Eye (tissue), 1 donor: ENCODE measurements at places on chromosomes 11 and 22.

DNA sequence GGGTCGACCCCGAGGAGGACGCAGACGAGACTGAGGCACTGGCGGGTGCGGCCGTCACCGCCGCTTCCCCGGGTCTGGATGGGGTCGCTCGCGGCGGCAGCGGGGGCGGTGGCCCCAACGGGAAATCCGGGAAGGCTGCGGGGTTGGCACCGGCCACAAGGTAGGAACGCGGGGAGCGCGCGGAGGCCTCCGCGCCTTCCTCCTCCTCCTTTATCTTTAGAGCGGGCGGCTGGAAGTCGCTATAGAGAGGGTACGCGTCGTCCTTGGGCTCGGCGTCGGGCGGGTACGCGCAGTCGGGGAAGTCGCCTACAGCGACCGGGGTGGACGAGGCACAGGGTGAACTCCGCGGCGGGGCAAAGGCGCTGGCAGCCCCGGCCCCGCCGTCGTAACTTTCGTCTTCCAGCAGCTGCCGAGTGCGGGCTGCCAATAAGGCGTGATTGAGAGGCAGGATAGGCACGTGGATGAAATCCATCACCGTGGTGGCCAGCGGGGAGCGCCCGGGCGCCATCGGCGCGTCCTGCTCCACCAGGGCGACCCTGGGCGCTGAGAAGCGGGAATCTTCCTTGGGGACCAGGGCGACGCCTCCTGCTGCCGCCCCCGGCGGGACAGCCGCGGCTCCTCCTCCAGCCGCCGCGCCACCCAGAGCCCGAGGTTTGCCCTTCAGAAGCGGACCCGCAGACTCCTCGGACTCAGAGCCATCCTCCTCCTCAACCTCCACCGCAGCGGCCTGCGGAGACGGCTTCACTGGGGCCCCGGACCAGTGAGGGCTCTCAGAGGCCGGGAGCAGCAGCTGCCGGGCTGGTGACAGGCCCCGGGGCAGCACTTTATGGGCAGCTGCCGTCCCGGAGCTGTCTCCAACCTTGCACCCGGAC lies 1.7 kb downstream of the PGR start:
- DNase-seq = peak; percentile 74

- DNase-seq = no peak
Measured at GRCh38 chr11:78612721-78613377, 38.2 kb upstream of the NARS2 start.

- peak; percentile 53 for DNase-seq
Measured at GRCh38 chr11:126129727-126130671, 67.3 kb upstream of the CDON start.

- no peak for DNase-seq
Measured at GRCh38 chr11:65781962-65782815, 1.4 kb upstream of the AP5B1 start.

DNA sequence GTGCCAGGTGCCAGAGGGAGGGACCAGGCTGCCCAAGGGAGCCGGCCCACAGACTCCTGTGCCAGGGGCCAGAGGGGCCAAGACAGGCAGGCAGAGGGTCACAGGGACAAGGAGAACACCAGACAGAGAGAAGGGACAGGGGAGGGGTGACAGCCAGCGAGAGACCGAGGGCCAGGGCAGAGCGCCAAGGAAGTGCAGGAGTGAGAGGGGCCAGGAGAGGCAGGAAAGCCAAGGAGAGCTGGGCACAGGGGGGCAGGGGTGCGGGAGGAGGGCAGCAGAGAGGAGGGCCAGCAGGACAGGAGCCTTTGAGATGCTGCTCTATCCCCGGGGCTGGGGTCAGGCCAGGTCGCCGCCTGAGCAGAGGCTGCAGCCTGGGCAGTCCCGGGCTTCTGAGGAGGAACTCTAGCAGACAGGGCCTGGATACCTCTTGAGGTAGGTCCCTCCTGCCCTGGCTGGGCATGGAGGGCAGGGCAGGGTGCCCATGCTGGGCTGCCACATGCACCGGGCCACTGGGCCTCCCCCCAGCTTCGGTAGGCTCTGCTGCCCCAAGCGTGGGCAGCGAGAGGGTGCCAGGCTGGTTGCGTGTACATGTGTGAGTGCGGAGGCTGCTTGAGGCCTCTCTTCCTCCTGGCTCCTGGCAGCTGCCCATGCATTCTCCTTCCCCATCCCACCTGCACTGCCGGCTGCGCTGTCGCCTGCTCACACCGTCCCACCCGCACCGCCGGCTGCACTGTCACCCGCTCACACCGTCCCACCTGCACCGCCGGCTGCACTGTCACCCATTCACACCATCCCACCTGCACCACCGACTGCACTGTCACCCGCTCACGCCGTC lies 12.2 kb downstream of the LSP1 start:
- peak; percentile 38 for DNase-seq

GRCh38 chr11:2737226-2737590 lies 37.4 kb upstream of the KCNQ1OT1 start:
- DNase-seq = no peak

- no peak for DNase-seq
Measured at GRCh38 chr11:59285716-59286260, 72.9 kb upstream of the OR5AN1 start.

DNA sequence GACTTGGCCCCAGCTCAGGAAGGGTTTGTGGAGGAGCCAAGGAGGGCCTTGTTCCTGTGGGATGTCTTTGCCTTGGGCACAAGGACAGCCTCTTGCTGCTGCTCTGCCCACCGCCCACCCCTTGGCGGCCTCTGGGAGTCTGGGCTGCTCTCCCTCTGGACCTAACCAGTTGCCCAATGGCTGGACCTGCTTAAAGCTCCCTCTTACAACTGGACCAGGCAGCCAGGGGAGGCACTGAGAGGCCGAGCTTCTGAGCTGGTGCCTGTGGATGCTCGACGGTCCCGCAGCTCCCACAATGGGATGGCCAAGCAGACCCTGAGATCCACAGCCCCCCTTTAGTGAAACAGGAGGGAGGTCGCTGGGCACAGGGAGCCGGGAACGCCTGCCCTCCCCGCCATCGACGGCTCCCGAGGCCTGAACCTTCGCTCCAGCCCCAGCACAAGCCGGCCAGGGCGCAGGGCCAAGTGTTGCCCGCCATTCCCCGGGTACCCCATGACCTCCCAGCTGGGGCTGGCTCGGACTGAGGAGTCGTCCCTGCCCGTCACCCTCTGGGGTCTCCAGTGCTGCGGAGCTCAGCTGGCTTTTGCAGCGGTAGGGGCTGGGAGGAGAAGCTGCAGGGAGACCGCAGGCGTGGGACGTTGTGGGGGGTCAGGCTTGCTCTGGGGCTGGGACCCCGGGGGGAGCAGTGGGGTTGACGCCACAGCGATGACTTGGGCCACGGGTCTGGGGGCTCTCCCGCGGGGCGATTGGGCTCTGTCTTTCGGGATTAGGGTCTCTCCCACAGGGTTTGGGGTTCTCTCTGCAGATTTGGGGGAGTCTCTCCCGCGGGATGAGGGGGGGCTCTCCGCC lies 584 bp upstream of the GAL start:
- no peak for DNase-seq
